ENCODE measurements at places on chromosomes 7 and 10.

- no peak for DNase-seq
Observed at GRCh38 chr7:28725045-28725642, 233.0 kb downstream of the TRIL start.

DNA sequence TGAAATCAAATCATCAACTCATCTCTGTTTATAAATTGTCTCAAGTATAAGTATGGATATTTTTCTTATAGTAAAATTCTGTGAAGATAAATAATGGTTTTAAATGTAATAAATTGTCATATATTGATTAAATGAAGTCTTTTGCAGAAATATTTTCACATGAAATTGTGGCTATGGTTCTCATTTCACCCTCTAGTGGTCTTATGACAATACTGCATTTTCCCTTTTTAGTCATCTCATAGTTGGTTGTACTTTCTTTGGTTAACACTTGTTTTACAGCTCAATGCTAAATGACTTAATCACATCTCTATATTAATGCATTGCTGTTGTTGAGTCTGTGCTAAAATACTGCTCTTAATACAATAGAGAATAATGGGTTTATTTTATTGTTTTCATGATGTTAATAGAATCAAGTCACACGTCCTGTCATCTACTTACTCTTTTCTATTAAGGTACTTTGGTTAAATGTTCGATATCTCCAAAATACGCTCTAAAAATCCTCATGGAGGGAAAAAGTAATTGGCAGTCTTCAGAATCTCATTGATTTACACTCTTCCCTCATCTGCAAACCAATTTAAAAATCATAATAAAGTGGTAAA is 38.0 kb upstream of the CACNA2D1 start:
- no peak for DNase-seq

DNA sequence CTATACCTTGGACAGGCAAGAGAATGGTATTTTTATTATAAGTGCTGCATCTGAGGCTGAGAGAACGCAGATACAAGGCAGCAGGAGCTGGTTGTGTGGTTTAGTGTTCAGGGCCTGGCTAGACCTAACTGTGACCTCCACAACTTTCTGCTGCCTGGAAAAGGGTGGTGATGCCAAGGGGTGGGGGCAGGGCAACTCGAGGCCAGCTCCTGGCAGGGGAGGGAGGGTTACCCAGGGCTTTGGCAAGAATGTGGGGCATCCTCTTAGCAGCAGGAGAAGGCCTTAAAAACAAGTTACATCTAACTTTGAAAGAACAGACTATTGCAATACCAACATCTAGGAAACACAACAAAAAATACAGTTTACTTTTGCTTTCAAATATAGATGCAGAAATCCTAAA is 13.0 kb downstream of the MXI1 start:
- peak; percentile 86 for DNase-seq

DNA sequence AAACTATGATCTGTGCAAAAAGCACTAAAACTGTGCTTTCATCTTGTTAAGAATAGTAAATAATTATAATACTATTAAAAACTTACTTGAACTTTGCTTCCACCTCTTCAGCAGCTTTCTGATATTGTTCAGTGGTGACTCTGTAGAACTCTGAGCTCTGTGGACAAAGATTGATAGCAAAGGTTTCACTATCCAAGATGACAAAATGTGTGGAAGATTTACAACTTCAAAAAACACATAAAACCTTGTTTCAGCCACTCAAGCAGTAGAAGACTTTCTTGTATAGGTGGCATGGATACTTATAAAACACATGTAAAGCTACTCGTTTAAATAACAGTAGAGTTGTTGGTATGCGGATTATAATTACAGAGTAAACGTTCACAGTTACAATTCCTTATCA is 243.6 kb downstream of the CHCHD3 start:
- DNase-seq: no peak

DNA sequence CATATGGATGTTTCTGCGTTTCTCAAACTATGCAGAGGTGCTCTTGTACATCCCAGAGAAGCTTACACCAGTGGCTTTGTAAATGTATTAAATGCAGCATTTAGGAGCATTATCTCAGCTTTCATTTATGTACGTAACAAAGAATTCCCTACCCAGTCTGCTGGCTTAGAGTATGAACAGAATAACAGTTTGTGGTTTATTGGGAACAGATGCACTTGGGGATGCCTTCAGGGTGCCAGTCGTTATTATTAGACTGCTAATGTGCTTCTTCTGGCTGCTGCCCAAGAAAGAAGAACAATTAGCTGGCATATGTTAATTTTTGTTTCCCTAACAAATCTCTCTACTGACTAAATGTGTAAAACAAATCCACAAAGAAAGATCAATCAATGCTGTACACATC is 241.9 kb downstream of the FOXP2 start:
- no peak for DNase-seq

DNA sequence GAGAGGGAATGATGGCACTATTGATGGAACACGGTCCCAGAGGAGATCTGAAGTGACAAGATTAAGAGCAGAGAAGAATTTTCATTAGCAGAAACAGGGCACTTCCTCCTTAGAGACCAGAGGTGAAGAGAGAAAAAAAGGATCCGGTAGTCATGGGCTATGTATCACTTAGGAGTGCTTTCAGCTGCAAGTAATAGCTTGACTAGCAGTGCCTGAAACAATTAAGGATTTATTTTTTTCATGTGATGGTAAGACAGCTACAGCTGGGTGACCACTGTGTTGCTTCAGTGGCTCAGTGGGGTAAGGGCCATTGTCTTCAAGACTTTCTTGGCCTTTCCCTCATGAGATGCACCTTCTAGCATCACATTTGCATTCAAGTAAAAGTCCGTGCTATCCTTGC is 515.1 kb upstream of the GALNT17 start:
- no peak for DNase-seq

- no peak for DNase-seq
Observed at GRCh38 chr7:24769014-24769830, 12.0 kb upstream of the GSDME start.

DNA sequence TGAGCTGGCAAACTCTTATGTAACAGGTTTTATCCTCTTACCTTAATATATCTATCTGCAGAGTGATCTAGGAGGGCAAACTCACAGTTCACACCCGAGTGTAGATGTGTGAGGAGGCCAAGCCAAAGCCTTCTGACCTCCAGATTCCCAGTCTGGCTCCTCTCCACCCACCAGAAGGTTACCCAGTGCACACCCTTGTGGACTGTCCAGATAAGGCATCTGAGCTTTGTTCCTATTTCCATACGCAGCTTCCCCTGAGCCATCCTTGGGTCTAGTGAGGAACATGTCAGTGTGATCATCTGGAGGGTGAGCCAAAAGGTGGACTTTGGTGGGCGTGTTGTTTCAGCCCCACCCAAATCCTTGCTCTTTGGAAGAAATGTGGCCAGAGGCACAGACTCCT is 203.0 kb upstream of the MEOX2 start:
- no peak for DNase-seq

DNA sequence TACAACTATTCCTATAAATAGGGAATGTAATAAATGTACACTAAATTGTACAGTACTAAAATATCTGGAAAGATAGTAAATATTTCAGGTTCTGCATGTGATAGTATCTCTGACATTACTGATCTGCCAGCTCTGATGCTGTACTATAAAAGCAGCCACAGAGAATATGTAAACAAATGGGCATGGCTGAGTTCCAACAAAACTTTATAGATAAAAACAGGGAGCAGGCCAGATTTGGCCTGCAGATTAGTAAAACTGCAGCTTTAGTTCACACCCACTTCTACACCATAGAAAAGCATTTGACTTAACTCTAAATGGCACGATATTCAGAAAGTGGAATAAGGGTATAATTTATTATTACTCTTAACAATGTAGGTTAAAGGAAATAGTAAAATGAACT is 18.8 kb upstream of the TLL2 start:
- DNase-seq: peak; percentile 74

DNA sequence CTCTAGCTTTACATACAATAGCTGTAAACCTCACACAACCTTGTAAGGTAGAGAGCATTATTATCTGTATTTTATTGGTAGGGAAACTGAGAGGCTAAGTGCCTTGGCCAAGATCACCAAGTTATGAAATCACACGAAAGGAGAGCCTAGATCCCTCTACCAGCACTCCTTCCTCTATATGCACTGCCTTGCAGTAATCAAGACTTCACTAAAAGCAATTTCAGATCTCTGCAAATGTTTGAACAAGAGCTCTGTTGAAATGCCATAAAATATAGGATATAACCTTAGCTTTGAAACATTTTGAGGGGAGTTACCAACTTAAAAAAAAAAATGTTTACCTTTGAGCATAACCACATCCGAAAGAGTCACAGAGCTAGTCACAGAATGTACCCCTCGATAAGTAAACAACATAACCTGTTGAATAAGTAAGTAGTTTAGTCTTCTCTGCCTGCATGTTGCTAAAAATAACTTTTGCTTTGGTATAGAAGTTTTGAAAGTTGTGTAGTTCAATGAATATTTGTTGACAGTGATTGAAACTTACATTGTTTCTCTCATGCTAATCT is 709.4 kb downstream of the AUTS2 start:
- DNase-seq: no peak

- no peak for DNase-seq
Observed at GRCh38 chr7:69823151-69823744, 225.0 kb downstream of the AUTS2 start.

DNA sequence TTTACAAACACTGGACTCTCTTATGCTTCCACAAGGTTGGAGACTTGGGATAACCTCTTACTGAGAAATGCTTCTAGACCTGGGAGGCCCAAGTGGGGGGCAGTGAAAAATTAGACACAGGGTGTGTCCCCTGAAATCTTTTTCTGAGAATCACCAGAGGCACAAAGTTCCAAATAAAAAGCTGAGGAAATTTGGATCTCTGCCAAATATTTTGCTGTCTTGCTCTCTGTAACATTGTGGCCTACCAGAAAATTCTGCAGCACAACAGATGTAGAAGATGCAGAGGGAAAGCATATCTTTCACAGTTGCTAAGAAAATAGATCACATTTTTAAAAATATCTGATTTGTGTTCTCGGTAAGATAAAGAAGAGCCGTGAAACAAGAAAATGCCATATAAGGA is 849.4 kb downstream of the CCSER2 start:
- DNase-seq: no peak

GRCh38 chr10:114026189-114027040 is 17.3 kb upstream of the ADRB1 start:
- no peak for DNase-seq

GRCh38 chr10:30542001-30542894 is 87.3 kb downstream of the LYZL2 start:
- DNase-seq: no peak

GRCh38 chr10:28652703-28653102 is 24.6 kb upstream of the BAMBI start:
- DNase-seq: no peak

DNA sequence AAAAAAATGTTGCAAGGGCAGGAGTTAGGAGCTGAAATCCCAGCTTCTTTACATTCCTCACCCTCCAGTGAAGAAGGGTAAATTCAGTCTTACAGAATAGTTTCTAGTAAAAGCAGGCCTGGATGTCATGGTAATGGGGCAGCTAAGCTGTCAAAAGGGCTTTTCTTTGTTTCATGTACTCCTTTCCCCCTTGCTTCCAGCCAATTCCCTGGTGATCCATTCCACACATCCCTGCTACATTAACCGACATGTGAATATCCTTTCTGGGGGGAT is 36.0 kb downstream of the RHEB start:
- DNase-seq: no peak

DNA sequence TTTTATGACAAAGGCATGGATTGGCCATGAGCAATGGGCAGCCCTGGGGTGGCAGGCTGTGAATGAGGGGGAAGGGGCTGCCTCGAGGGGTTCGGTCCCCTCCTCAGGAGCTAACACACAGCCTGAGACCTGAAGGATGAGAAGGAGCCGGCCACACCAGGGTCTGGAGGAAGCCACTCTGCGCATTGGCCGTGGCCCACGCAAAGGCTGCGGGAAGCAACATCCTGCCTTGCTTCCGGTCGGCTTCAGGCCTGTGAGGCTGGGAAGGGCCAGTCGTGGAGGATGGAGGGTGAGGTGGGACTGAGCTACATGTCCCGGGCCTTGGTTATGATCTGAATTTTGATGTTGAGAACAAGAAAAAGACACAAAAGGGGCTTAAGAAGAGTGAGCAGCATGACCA is 49.4 kb downstream of the RGS10 start:
- DNase-seq: no peak

GRCh38 chr10:44931621-44932516 is 20.7 kb downstream of the TMEM72 start:
- DNase-seq: no peak

DNA sequence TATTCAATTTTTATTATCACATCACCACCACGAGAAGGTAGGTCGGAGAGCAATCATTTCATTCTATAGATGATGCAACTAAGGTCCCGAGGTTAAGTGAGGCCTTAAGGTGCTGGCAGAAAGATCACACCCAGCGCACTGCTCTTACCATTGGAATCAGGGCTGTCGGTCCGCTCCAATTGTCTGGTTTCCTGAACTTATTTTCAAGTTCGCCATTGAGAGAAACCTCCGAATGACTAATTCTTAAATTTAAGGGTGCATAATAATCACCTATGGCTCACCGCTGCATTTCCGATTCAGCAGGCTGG is 625 bp upstream of the GSTO2 start:
- DNase-seq: no peak

DNA sequence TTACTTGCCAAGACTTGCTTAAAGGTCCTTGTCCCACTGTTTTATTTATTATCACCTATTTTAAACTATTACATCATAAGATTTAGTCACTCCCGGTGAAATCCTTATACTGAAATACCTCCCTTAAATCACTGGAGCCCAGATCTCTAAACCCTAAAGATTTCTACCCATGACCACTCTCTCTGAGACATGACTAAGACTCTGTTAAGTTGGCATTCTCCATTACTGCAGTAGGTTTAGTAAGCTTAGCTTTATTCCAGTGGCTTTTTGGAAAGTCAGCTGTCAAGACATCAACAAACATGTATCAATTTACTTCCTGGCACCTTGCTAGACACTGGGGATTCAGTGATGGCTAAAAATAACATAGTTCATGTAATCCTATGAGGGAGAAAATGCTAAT is 874.2 kb downstream of the KCNMA1 start:
- DNase-seq: no peak

GRCh38 chr7:55191161-55191925 is 172.5 kb downstream of the EGFR start:
- no peak for DNase-seq

GRCh38 chr10:130474591-130474990 is 338.4 kb downstream of the GLRX3 start:
- DNase-seq: no peak

GRCh38 chr10:64528294-64529002 is 1007.2 kb downstream of the REEP3 start:
- no peak for DNase-seq

DNA sequence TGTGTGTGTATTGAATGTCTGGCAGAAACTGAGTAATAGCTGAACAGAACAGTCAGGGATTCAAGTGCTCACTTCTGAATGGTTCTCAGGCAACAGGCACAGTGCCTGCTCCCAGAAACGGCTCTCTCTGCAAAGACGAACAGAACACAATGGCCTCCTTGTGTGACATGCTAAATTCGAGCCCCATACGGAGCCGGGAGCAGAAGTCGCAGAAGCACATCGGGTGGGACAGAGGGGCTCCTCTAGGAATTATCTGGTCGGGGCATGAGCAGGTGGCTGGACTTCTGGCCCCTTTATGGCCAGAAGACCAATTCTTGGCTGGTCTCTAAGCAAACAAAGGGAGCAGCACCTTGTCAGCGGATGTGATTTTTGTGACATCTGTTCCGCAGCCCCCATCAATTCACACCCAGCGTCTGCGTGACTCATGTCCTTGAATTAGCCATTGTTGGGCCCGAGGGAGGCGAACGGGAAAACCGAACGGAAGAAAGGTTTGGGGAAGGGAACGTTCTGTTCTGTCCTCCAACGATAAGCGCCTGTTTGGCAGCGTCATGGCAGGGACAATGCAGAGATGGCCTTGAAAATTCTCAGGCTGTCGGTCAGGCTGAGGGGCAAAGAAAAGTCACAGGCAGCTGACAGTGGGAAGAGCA is 47.3 kb upstream of the NPTX2 start:
- DNase-seq: no peak
